ENCODE measurements at places on chromosomes 7 and 10. TPM values are rescaled to one million over a fixed set of nuclear protein-coding genes. Genes with fewer than 3 reads are reported as not detected.

The FLNC gene
- total RNA-seq, result 13.5 TPM

The EPC1 gene
- 72.8 TPM for total RNA-seq

GRCh38 chr10:112967200-112967599 lies 17.2 kb downstream of the TCF7L2 start:
- H3K27ac ChIP-seq, result no peak overlapping the region
- H3K4me1 ChIP-seq, result peaks cover 47% of the 10 kb centered on the region
- no peak for DNase-seq
- H3K36me3 ChIP-seq, result no peaks in the 10 kb centered on the region

GRCh38 chr7:70016044-70016770 lies 417.9 kb downstream of the AUTS2 start:
- no peaks in the 10 kb centered on the region for H3K27me3 ChIP-seq
- peaks cover 9% of the 10 kb centered on the region for H3K4me1 ChIP-seq
- H3K27ac ChIP-seq, result no peak overlapping the region
- H3K36me3 ChIP-seq, result no peaks in the 10 kb centered on the region

DNA sequence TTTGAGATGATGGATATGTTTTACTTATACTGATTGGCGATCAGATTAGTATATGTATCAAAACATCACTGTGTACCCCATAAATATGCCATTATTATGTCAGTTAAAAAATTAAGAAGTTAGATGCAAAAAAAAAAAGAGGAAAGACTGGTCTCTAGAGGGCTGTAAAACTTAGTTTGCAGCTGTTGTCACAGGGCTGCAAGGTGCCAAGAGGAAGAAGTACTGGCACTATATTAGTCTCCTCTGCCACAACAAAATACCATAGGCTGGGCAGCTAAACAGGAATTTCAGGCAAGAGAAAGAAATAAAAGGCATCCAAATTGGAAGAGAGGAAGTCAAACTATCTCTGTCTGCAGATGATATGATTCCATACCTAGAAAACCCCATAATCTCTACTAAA lies 177.8 kb upstream of the PLPP4 start:
- H3K27me3 ChIP-seq, result no peaks in the 10 kb centered on the region
- no peak overlapping the region for H3K4me3 ChIP-seq
- no peak for DNase-seq
- H3K27ac ChIP-seq, result no peak overlapping the region
- no peaks in the 10 kb centered on the region for H3K36me3 ChIP-seq

DNA sequence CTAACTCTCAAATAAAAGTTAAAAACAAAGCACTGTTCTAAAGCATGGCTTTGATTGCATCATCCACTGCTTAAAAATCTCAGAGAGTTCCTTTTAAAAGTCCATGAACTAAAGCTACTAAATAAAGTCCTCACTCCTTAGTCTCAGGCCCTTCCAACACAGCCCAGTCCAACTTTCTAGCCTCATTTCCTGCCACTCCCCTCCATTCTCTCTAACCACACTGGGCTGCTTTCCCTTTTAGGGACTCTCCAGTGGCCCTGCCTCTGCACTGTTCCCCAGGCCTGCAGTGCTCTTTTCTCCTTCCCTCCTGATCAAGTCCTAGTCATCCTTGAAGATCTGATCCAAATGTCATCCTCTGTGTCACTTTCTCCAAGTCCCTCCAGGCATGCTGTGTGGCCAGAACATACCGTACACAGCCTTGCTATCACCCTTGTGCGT lies 56.9 kb upstream of the PPP1R3C start:
- no peaks in the 10 kb centered on the region for H3K36me3 ChIP-seq
- no peak overlapping the region for H3K4me3 ChIP-seq
- DNase-seq, result no peak
- no peak overlapping the region for H3K27ac ChIP-seq

- no peaks in the 10 kb centered on the region for H3K4me1 ChIP-seq
- H3K4me3 ChIP-seq, result no peak overlapping the region
- DNase-seq, result no peak
- H3K27me3 ChIP-seq, result no peaks in the 10 kb centered on the region
- H3K36me3 ChIP-seq, result no peaks in the 10 kb centered on the region
These were observed 48.9 kb downstream of the BLNK start for GRCh38 chr10:96222441-96222840.

DNA sequence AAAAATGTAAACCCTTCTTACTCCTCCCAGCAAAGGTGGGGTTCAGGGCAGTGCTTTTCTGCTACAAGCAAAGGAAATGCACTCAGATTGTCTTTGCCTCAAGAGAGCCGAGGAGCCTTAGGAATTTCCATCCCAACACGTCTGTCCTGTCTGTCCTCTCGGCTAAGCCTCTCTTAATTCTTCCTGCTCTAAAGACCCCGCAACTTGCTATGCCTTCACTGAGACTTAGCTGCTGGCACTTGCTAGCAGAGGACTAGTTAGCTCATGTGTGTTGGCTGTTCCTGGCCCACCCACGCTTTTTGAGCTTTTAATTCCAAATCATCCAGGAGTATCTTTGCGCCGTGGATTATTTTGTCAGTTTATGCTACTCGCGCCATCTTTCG lies 481 bp upstream of the NPM3 start:
- no peaks in the 10 kb centered on the region for H3K27me3 ChIP-seq
- DNase-seq, result no peak
- no peak overlapping the region for H3K27ac ChIP-seq
- no peaks in the 10 kb centered on the region for H3K36me3 ChIP-seq
- peak overlapping the region; percentile 74 for H3K4me3 ChIP-seq

The LRRC17 gene
- 2.5 TPM for total RNA-seq

The BAMBI gene
- total RNA-seq, result 13.5 TPM

GRCh38 chr10:10919976-10920375 lies 97.7 kb upstream of the CELF2 start:
- no peak overlapping the region for H3K4me3 ChIP-seq
- H3K27ac ChIP-seq, result no peak overlapping the region
- no peaks in the 10 kb centered on the region for H3K27me3 ChIP-seq
